Nasal cavity respiratory epithelium epithelial cell of viscerocranial mucosa (primary cell): ENCODE measurements at places on chromosomes 5 and 9. TPM values are rescaled to one million over a fixed set of nuclear protein-coding genes. Genes with fewer than 3 reads are reported as not detected.

PCDHA9 gene
- total RNA-seq, result under 0.01 and 0.43 TPM in 2 replicates

PCDHA1 gene
- under 0.01 TPM in 1 of 2 replicates, not detected in the other for total RNA-seq

FOXD4 gene
- under 0.01 and 0.36 TPM in 2 replicates for total RNA-seq

UAP1L1 gene
- total RNA-seq, result 4.8 and 6.3 TPM in 2 replicates

ZNF658 gene
- 5.1 and 6.8 TPM in 2 replicates for total RNA-seq

PNPLA7 gene
- under 0.01 and 0.43 TPM in 2 replicates for total RNA-seq

F12 gene
- 4.4 and 9.8 TPM in 2 replicates for total RNA-seq

GADD45G gene
- total RNA-seq, result 0.43 TPM in 1 of 2 replicates, not detected in the other
